ENCODE measurements at places on chromosomes 7 and 10. TPM values are rescaled to one million over a fixed set of nuclear protein-coding genes. Genes with fewer than 3 reads are reported as not detected.
A peak's percentile ranks its signal among the peaks of the same experiment; 100 is the strongest.

- peak; percentile 73 for DNase-seq
Observed at GRCh38 chr7:42107484-42108240, 129.3 kb downstream of the GLI3 start.

GRCh38 chr7:45324683-45325237 lies 167.2 kb downstream of the RAMP3 start:
- DNase-seq = no peak

DNA sequence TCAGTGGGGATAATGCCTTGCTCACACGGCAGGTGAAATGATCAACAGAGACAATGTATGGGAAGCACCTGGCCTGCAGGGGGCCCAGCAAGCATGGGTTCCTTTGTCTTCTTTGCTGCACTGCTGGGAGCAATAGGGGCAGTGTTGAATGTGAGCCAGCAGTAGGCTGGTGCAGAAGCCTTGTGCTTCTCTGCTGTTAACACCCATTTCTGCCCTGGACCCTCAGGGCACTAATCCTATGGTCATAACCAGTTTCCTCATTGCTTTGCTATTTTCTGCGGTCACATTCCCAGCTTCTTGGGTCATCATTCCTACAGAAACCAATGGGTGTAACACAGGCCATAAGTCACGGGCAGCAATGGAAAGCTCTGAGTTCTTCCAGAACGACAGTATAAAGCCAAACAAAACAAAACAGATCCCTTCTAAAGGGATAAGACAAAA lies 10.9 kb upstream of the LGI1 start:
- DNase-seq = peak; percentile 97

- peak; percentile 40 for DNase-seq
Observed at GRCh38 chr10:79116801-79117723, 48.3 kb downstream of the ZMIZ1 start.

GRCh38 chr7:89027781-89028180 lies 232.2 kb upstream of the TEX47 start:
- no peak for DNase-seq

- no peak for DNase-seq
Observed at GRCh38 chr10:94349327-94349726, 13.4 kb downstream of the NOC3L start.

- no peak for DNase-seq
Observed at GRCh38 chr10:81036257-81036656, 498.6 kb downstream of the SH2D4B start.

GRCh38 chr10:86182150-86182549 lies 184.4 kb downstream of the GRID1 start:
- DNase-seq = no peak

DNA sequence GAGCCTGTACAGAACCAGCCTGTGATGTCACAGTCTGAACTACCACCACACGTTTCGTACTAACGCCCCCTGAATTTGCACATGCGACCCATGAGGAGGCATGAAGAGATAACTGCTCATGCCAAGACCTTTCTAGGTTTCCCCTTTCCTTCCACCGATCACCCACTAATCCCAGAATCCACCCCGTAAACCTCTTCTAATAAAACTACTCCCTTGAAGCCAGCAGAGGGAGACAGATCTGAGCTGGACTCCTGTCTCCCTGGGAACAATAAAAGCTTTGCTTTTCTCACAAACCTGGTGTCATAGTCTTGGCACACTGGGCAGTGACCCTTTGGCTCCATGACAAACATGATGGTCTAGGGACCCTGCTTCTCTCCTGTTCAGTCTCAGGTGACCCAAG lies 144.5 kb downstream of the FRMD4A start:
- DNase-seq = peak; percentile 29

GRCh38 chr7:36037121-36037662 lies 115.9 kb upstream of the EEPD1 start:
- peak; percentile 98 for DNase-seq

- DNase-seq = no peak
Observed at GRCh38 chr7:141652691-141653090, 49.3 kb downstream of the DENND11 start.

DNA sequence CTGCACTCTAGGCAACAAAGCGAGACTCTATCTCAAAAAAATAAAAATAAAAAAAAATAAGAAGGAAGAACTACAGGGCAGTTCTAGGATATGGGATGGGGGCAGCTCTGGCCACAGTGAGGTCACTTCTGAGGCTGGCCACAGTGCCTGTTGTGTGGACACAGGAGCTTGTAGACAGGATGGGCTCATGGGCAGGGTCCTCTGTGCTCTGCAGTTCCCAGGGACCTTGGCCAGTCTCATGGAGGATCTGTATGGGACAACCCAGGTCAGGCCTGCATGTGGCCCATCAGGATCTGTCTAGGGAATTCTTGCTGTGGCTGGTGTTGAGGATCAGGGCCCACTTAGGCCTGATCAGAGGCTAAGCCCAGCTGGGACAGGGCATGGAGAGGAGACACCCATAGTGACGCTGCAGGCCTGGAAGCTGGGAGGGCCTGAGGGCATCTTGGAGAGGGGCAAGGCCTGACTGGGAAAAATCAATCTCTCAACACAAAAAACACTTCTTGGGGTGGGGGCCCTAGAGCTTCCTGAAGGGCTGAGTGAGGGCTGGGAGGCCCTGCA lies 19.4 kb upstream of the PAX2 start:
- no peak for DNase-seq

- DNase-seq = no peak
Observed at GRCh38 chr7:16579216-16579615, 52.6 kb downstream of the LRRC72 start.

DNA sequence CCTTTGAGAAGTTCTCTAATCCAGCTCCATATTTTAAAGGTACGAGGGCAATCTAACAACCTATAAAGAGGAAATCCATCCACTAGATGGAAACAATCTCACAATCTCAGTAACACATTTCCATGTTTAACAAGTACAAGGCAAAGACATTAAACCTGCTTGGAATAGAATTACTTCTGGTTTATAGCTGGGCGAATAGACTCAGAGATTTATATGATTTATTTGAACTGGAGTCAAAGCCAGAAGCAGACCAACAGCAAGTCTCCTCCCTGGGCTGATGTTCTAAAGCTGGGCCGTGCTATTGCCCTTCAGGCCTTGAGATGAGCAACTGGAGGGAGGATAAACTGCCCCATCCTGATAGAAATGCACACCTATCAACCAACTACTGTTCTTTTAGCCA lies 25.3 kb downstream of the SLC26A3 start:
- no peak for DNase-seq

DNA sequence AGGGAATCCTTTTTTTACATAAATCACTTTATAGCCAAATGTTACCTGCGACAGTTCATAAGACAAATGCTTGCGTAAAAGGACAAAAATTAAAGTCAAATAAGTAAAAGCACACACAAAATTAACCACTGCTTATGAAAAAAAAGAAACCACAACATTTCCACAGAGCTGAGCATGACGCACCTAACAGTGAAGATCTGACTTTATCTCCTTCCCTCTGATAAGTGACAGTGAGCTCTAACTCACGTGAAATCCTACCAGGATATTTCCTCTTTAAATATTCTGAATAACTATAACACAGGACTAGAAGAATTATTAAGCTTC lies 225.5 kb downstream of the SFMBT2 start:
- no peak for DNase-seq

- no peak for DNase-seq
Observed at GRCh38 chr10:83724471-83725241, 414.7 kb upstream of the GHITM start.

DNA sequence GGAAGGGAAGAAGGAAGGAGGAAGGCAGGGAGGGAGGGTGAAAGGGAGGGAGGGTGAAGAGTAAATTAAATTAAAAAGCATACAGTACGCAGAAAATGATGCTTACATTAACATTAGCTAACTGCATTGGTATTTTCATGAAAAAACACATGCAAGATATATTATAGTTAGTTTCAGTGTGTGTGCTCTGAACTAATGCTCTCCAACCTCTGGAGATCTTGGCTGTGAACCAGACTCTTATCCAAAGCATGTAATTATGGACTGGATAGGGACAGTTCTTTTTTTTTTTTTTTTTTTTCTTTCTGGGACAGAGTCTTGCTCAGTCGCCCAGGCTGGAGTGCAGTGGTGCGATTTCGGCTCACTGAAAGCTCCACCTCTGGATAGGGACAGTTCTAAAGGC lies 357.0 kb downstream of the FRMD4A start:
- no peak for DNase-seq

DNA sequence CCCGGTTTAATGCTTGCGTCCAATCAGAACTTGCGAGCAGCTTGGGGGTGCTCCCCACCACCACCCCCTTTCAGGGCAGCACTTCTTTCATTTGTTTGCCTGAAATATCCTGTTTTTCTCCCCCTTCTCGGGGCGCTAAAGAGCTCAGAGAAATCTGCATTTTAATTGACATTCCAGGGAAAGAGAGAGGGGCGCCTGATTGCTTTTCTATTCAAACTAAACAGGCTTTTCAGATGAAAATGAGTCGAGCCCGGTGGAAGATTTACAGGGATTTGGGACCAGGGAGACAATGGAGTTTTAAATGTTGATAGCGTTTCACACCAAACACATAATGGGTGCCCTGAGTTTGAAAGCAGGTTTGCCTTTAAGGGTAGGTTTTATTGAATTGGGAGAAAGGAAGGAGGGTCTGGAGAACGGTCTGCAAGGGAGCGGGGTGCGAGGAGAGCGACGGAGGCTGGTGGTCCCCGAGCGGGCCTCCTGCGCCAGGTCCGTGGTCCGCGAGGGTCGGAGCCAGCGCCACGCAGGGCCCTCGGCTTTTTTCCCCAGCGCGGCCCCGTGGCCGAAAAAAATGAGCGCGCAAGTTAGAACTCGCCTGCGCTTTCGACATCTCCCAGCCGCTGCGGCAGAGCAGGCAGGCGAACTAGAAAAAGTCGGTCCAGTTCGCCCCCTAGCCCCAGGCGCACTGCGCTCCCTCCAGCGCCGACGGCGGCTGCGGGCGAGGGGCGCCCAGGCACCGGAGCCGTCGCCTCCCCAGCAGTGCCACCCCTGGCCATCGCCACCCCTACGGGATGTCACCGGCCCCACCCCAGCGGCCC lies 1.3 kb downstream of the FGFR2 start:
- DNase-seq = no peak

DNA sequence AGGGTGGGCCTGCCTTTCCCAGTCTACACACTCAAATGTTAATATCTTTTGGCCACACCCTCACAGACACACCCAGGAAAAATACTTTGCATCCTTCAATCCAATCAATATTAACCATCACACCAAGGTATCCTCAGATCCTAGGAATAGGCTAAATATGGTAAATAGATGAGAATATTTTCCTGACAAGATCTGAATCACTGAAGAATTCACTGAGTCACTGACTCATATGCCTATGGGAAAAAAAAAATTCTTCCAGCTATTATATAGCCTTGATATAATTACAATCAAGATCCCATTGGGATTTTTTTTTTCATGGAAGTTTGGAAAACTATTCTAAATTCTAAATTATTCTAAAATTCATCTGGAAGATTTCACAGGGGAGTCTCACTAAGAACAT lies 65.8 kb downstream of the INHBA start:
- no peak for DNase-seq

DNA sequence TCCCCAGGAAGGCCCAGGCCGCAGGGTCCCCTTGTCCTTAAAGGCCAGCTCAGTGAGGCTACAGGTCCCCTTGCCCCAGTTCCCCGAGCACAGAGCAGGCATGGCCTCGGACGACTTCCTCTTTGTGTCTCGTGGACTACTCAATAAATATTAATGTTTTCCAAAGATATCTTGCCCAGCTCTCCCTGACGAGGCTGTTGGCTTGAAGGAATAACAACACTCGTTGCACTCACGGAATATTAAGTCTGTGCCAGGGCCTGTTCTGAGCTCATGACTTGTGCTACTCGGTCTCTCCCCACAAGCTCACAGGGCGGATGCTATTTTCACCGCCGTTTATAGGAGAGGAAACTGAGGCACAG lies 68.2 kb downstream of the CUX1 start:
- DNase-seq = no peak

DNA sequence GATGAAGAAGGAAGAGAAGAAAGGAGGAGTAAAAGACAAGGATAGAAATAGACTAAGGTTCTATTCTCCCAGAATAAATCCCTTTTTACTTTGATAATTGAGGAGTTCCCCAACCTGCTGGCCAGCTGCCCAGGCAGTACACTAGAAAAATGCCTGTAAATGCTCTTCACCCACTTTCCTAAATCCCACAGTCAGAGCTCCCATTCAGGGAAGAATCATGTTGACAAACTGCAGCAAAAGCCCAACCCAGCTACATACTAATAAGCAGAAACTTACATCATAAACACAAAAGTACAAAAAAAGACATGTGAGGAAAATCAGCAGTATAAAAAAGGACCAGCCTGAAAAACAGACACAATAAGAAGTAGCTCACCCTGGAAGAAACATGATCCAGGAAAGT lies 15.8 kb upstream of the KDM7A start:
- no peak for DNase-seq

- DNase-seq = no peak
Observed at GRCh38 chr10:878895-879294, 52.6 kb downstream of the LARP4B start.

DNA sequence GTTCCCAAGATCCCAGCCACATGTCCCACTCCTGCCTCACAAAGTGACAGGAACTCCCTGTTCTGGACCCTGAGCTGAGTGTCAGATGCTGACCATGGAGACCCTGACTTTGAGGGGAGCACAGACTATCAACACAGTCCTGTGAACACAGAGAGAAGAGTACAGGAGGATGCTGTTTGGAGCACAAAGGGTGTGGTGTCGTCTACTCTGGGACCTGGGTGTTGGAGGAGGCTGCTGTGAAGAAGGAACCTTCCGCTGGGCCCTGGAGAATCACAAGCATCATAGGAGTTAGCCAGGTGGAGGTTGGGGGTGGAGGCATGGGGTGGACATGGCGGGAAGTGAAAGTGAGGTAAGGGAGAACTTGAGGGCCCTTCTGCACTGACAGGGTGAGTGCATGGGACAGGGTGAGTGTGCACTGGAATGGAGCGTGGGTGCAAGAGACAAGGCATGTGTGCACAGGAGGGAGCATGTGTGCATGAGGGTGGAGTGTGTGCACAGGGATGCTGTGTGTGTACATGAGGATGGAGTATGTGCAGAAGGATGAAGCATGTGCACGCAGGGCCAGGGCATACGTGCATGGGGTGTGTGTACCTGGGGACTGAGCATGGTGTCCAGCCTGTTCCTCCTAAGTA lies 70.7 kb upstream of the ANTXRL start:
- no peak for DNase-seq

DNA sequence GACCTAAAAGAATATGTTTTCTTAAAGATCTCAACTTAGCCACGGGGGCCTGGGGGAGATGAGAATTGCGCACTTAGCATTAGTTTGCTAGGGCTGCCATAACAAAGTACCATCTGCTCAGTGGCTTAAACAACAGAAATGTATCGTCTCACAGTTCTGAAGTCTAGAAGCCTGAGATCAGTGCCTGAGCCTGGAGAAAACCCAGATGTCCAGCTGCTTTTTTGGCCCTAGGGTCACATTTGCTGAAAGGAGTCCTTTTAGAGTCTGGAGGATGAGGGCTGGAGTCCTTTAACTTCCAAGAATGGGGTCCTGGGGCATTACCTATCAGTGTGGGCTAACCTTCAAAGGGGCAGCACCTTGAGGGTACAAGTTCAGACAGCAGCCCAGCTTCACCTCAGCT lies 48.2 kb downstream of the SMURF1 start:
- DNase-seq = no peak

- no peak for DNase-seq
Observed at GRCh38 chr10:84739641-84740040, 411.3 kb downstream of the CCSER2 start.

The COL13A1 gene
- 0.53 TPM for total RNA-seq

The HMX2 gene
- total RNA-seq = not detected

The CRPPA gene
- not detected for total RNA-seq

The NYAP1 gene
- not detected for total RNA-seq

The C7orf33 gene
- total RNA-seq = not detected

The FFAR4 gene
- not detected for total RNA-seq

The FGFBP3 gene
- total RNA-seq = 0.21 TPM

The INSYN2A gene
- total RNA-seq = 0.02 TPM

The EGR2 gene
- 1.1 TPM for total RNA-seq

The MLLT10 gene
- total RNA-seq = 7.9 TPM

The LIPN gene
- total RNA-seq = not detected

The LIPK gene
- not detected for total RNA-seq

Measured in H4 (cell line).